Kidney glomerular epithelial cell (primary cell): ENCODE measurements at places on chromosomes 2 and 18.
A peak's percentile ranks its signal among the peaks of the same experiment; 100 is the strongest.

GRCh38 chr2:232586943-232587505, 36.5 kb downstream of the EIF4E2 start:
- DNase-seq, result no peak

DNA sequence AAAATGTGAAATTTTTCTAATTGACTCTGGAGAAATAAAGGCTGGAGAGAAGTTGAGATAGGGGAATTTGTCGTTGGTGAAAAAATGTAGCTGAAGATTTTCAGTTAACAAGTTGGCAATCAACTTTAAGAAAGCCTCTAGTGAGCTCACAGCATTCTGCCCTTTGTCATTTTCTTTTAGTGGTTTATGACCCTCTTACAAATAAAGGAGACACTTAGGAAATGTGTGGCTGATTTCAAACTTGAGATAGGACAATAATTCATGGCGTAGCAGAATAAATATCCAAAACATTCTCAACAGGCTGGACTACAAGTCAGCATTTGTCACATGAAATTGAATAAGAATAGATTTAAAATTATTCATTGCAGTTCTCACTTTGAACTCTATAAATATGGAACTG, 412.5 kb upstream of the SPHKAP start:
- DNase-seq, result no peak

- DNase-seq, result peak; percentile 80
These were observed 86.6 kb downstream of the TMEM182 start for GRCh38 chr2:102848366-102848839.

DNA sequence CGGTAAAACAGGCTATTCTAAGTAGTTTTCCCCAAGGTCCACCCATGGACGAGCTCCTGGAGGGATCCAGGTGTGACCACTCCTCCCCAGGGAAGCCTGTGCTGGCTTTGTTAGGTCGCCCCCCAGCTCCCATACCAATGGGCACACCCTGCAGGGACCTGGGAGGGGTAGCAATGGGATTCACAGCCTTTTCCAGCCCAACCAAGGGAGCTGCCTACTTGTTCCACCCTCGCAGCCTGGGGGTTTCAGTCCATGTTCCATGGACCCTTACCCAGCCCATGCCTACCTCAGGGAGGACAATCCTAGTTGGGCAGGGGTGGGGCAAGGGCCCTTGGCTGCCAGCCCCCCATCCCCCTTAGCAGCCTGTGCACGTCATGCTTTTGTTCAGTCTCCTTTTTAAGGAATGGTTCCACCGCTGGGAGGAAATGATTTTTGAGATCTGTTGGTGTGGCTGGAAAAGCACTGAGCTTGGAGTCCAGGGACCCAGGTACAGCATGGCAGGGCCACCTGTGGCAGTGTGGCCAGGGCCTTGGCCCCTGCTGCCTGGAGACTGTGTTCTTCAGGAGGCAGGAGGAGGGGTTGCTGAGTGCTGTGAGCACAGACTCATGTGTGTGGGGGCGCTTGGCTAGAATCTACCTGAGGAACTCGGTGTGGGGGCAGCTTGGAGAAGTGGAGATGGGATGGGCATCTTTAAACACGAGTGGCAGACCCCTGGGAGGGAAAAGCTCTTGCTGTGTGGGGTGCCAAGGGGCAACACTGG, 166.8 kb downstream of the TWIST2 start:
- DNase-seq, result no peak

GRCh38 chr18:28875059-28875458, 698.1 kb upstream of the CDH2 start:
- DNase-seq, result peak; percentile 80

DNA sequence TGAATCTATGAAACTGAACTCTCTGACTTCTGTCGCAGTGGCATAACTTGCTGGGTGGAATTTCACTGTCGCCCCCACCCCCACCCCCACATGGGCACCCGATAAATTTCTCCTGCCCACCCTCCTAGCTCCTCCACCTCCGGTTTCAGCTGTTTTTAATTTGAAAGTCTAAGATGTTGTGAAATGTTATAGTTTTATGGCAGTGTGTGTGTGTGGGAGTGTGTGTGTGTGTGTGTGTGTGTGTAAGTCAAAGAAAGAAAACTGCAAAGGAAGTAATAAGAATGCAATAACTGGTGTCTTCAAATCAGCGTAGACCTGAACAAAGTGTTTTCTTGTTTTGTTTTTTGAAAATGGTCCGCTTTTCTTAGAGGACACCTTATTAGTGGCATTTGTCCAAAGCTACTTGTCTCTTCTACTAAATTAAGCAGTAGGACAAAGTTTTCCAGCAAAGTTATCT, 388 bp downstream of the DTNA start:
- DNase-seq, result peak; percentile 66

DNA sequence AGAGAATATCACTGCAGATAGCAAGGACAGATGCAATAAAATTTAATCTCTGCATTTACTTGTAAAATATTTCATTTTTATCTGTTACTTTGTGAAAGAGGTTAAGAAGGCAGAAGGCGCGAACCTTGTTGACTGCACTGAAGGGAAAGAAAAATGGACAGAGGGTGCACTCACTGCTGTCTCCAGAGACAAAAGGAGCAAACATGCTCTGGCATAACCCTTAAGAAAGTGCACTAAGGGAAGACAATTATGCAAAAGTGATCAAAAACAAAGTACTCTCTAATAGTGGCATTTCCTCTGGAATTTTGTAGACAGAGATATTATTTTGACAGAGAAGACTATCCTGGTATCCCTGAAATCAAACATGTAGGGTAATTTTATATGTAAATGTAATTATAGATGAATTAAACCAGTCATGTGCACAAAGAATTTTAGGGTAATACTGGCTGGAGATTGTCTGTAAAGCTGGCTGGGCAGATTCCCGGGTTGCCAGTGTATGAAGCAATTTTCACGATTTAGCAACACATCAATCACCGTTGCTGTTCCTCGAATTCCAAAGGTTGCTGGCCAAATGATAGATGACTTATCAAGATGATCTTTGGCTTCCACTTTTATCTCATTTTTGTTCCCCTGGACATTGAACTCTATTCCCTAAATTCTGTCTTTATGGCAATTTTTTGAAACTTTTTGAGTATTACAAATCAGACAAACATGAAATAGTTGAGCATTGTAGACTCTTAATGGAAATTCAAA, 1176.9 kb downstream of the SUCLG1 start:
- no peak for DNase-seq

DNA sequence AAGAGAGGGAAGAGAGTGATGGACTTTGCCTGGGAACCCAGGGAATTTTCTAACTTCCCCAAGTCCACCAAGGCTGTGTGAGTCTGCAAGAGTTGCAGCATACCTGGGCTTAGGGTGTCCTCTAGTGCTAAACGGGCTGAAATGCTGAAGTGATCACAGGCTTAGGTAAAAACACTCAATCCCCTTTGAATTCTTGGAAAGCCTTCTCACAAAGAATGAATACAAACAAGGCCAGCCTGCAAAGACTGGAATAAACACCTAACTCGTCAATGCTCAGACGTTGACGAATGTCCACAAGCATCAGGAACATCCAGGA, 30.0 kb upstream of the BMP10 start:
- no peak for DNase-seq

GRCh38 chr2:120209427-120210269, 13.6 kb downstream of the TMEM185B start:
- DNase-seq, result no peak

- DNase-seq, result no peak
These were observed 904.2 kb upstream of the NXPH2 start for GRCh38 chr2:139684286-139684860.

DNA sequence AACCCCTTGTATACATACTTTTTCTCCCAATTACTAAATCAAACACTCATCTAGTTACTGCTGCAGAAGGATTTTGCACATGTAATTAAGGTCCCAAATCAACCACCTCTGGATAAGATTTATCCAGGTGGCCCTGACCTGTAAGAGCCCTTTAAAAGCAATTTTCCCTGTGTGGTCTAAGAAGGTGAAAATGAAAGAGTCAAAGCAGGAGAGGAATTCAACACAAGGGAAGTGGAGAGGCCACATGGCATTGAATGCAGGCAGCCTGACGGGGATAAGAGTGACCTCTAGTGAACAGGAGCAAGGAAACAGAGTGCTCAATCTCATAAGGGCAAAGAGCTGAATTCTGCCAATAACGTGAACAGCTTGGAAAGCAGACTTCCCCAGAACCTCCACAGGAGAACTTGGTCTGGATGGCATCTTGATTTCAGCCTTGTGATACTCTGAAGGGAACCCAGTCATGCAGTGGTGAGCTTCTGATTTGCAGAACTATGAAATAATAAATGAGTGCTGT, 27.2 kb downstream of the PPP3R1 start:
- DNase-seq, result no peak

DNA sequence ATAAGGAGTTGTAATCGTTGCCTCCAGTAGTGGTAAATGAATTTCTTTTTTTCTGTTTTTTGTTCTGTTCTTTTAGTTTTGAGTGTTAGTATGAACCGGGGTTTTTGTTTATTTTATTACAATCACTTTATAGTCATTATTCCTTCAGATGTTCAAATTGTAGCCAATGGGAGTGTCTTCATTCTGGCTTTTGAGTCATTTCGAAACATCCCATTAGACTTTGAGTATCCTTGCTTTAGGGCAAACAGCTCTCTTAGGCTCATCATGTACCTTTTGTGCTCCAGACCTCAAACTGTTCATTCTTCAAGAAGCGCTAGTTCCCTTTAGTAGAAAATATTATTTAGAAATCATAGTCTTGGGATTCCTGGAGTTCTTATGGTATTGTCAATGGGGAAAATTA, 54.2 kb upstream of the PAX3 start:
- no peak for DNase-seq

DNA sequence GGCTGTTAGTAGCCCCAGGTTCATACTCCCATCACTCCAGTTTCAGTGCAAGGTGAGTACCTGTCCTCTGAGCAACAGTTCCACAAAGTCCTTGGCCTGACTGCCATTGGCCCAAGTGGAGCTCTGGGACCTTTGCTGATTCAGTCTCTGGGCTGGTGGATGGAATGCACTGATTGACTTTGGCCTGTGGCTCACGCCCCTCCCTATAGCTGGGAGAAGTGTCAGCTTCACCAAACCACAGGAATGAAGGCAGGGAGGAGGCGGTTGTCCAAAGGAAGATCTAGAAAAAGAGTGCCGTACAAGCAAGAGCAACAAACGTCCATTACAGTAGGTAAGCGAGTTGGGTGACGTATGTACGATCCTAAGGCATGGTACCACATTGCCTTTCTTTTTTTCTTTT, 34.0 kb downstream of the QPCT start:
- peak; percentile 52 for DNase-seq

- peak; percentile 63 for DNase-seq
These were observed 224.8 kb downstream of the NEDD4L start for GRCh38 chr18:58268849-58269248.

DNA sequence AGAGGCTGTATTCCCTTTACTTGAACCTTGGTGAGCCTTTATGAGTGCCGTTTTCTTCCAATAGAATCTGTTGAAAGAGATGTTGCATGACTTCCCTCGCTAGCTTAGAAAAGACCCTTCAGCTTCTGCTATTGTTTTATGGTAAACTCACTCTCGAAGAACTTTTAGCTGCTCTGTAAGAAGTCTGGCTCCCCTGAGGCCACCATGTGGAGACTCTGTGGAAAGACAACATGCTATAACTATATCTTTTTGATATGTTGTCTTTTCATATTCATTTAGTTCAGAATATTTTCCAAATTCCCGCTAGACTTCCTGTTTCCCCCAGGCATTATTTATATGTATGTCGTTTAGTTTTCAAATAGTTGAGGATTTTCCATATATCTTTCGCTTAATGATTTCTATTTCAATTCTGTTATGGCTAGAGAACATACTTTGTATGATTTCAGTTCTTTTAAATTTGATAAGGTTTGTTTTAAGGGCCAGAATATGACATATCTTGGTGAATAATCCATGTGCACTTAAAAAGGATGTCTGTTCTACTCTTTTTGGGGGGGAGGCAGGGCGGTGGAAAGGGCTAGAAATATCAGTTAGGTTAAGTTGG, 64.1 kb downstream of the PTPN4 start:
- no peak for DNase-seq

GRCh38 chr2:240704651-240705050, 13.0 kb downstream of the AQP12A start:
- DNase-seq, result no peak

GRCh38 chr18:64993695-64994094, 757.1 kb upstream of the CDH7 start:
- DNase-seq, result no peak

DNA sequence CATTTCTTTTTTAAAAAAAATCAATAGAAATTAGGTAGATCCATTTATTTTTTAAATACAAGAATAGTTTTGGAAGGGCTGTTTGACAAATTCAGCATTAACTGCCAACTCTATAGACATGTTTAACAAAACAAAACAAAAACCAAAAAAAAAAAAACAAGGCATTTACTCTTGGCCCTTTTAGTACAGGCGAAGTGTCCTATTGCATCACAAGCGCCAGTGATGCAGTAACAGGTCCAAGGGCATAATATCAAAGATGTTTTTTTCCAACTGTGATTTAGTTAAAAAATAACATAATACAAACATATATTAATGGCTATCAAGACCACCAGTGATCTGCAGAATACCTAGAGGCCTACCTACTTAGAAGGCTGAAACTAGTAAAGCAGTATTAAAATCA, 55.3 kb downstream of the XDH start:
- no peak for DNase-seq

DNA sequence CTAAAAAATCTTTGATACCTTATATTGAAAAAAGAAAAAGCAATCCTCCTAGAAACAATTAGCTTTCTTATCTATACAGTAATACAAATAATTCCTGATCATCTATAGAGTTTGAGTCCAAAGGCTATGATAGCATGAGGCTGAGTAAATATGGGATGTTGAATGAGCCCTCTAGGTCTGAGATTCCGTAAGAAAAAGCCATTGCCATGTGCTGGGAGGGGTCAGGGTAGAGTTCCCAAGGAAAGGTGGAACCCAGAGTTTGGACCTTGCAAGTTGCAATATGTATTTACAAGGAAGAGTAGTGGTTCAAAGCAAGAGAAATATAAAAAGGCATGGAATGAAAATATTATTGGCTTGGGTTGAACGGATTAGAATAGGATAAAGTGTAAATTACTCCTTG, 178.1 kb downstream of the DCC start:
- DNase-seq, result no peak
